ENCODE measurements at places on chromosomes 11 and 22.

DNA sequence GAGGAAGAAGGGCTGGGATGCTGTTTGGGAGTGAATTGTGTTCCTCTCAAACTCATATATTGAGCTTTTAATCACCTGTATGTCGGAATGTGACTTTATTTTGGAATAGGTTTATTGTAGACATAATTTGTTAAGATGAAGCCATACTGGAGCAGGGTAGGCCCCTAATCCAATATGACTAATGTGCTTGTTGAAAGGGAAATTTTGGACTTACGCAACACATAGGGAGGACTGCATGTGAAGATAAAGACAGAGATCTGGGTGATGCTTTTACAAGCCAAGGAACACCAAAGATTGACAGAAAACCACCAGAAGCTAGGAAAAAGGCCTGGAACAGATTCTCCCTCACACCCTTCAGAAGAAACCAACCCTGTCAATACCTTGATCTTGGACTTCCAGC lies 43.2 kb upstream of the OVCH2 start:
- no peak for DNase-seq

DNA sequence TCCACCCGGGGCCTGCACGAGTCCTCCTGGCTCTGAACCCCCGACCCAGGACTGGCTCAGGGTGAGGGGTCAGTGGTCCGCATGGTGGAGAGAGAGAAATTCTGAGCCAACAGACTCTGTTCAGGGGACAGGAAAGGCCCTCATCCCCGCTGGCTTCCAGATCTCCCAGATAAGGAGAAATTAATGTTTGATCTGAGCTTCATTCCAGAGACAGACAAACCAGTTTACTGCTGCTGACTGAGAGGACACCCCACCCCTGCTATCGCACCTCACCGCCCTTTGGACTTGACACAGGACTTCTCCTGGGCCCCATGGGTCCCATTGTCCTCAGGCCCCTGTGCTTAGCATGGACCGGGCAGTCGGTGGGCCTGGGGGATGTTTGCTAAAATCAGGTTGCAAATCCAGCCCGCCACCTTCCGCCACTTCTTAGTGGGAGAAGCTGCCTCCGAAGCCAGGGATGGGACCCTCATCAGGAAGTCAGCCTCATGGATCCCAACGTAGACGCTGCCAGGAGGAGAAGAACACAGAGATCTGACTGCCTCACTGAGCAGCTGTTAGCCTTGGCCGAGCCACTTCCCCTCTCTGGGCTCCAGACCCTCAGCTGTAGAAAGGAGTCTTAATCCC lies 11.2 kb upstream of the UPK3A start:
- DNase-seq = no peak

DNA sequence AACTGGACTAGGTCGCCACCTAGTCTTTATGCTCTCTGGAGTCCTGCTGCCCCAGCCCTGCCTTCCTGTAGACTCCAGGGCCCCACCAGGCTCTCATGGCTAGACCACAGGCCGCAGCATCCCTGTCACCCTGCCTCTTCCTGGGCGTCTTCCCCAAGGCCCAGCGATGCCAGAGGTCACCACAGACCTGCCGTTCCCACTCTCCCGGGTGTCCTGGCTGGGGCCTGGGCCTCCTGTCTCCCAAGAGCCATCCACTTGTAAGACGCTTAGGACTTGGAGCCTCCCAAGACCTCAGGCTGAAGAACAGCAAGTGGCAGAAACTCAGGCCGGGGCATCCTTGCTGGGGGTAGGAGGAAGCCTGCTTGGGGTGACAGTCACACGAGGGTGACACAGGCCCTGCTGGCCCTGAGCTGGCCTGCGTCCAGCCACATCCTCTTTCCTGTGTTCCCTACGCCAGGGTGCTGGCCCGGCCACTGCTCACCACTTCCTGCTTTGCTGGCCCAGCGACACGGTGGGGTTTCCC lies 2.0 kb upstream of the TCIRG1 start:
- DNase-seq = peak; percentile 33

DNA sequence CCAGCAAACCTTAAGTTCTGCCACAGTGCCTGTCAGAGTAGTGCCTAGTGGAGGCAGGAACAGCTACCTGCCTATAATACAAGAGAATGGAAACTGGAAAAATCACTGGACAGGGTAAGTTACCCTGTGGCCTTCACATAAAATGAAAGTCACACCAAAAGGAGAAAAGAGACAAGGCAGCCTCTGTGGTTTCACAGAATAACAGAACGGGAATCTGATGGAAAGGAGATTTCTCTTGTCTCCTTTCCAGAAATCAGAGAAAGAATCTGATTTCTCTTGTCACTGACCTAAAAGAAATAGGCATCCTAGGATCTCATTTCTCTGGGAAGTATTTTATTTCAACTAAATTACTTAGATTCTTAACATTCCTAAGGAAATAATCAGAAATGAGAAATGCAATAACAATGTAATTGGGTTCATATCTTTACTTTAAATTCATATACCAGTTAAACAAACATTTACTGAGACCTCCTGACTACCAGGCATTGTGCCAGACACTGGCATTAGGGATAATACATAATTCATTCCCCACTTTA lies 41.6 kb downstream of the PRCP start:
- no peak for DNase-seq

DNA sequence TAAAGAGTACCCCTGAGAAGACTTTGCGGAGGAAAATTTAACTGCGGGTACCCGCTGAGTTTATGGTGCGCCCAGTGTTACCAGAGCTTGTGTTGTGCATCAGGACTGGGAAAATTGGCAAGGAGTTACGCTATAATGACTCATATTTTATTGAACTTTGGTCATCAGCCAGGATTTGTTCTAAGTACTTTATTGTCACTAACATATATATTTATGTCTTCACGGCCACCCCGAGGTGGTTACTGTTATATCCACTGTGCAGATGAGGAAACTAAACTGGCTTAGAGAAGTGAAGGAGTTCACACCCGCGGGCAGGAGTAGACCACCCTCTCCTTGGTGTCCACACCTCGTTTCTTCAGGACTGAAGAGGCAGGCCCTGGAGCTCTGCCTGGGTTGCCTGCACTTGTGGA lies 667 bp downstream of the ACCS start:
- peak; percentile 3 for DNase-seq

- DNase-seq = no peak
Observed at GRCh38 chr11:48074425-48075181, 94.2 kb downstream of the PTPRJ start.

DNA sequence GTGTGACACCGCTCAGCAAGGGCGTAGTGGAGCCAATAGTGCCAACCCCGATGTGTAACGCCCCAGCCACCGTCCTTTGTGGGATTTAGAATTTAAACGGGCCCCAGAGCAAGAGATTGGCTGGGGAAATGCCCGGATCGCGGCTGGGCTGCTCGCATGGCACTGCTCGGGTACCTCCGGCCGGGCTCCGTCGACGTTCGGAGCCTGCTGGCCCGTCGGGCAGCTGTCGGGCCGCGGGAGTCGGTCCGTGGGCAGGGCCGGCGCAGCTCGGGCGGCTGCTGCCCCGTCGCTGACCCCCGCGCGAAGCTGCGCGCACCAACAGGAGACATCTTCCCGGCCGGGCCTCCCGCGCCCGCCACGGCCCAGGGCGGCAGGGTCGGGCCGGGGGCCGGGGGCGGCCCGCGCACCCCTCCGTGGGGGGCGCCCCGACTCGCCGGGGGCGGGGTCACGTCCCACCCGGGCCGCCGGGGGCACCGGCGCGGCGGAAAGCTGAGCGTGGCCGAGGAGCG lies 1.3 kb upstream of the KDM2A start:
- DNase-seq = peak; percentile 52

DNA sequence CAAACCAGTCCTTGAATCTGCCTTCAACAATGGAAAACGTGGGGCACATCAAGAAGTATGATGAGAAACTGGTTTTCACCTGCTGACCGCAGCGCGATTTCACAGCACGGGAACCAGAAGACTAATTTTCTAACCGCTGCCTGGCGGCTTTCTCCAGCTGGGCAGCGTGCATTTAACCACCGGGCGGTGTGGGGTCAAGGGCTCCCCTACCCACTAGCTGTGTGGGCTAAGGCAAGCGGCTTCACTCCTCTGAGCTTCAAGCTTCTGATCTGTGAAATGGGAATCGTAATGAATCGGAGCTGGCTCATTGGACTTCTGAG lies 4.2 kb downstream of the SHANK2 start:
- DNase-seq = no peak

- no peak for DNase-seq
Observed at GRCh38 chr22:50246242-50247175, 1.7 kb upstream of the TUBGCP6 start.

- DNase-seq = no peak
Observed at GRCh38 chr11:13358596-13359270, 81.1 kb downstream of the BMAL1 start.

DNA sequence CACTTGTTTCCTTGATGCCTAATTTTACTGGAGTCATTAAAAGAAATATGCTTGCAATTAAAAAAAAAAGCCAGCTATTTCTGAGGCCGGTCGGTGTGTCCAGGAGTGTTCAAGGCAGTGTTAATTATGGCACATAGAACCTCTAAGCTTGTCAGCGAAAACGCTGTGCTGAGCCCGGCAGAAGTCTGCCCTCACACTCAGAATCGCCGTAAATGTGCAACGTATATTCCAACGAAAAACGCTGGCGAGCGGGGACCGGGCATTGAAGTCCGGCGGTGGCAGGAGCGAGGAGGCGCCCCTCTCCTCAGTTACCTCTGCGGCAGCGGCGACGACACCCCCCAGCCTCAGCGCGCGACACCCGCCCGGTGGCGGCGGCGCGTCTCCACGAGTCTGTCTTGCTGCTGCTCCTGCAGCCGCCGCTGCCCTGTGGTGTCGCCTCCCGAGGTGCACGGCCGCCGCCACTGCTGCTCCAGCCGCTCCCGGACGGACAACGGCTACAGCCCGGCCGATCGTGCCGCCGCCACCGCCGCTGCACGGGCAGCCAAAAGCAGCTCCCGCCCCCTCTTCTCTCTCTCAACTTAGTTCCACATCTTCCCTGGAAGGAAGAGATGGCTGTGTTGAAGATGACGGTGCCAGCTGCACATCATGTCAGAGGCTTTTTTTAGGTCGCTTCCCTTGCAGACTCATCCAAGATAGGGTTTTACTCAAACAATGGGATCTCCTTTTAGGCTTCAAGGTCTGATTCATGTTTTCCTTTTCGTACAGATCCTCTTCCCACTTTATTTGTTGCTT lies 56.0 kb downstream of the JAM3 start:
- DNase-seq = no peak

GRCh38 chr22:41834005-41834944 lies 1.4 kb downstream of the SREBF2 start:
- no peak for DNase-seq

- no peak for DNase-seq
Observed at GRCh38 chr22:40829131-40829530, 10.0 kb upstream of the SLC25A17 start.

DNA sequence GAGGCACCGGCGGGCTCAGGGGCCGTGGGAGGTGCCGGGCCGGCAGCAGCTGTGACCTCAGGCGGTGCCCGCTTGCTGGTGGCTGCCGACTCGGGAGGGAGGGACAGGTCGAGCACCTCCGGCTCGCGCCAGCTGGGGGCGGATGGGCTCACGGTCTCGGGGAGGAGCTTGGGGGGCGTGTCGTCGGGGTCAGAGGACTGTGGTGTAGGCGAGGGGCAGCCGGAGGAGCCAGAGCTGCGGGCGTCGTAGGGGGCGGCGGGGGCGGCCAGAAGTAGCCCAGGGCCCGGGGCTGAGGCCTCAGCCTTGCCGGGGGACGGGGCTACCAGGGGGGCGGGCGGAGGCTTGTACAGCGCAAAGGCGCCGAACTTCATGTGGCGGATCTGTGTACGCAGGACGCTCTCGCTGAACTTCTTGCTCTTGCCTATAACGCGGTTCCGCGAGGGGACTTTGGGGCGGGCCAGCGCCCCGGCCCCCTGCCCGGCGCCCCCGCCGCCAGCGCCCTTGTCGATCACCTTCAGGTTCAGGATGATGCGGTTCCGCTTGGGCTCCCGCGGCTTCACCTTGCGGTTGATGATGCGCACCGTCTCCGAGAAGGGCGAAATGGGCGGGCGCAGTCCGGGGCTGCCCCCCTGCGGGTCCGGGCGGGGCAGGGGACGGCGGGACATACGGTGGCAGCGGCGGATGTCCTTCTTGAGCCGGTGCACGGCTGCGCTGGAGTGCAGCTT lies 5.5 kb downstream of the CBX6 start:
- DNase-seq = no peak

- DNase-seq = no peak
Observed at GRCh38 chr11:128338811-128339210, 248.5 kb downstream of the ETS1 start.

- DNase-seq = no peak
Observed at GRCh38 chr22:20604776-20605221, 97.4 kb downstream of the MED15 start.

DNA sequence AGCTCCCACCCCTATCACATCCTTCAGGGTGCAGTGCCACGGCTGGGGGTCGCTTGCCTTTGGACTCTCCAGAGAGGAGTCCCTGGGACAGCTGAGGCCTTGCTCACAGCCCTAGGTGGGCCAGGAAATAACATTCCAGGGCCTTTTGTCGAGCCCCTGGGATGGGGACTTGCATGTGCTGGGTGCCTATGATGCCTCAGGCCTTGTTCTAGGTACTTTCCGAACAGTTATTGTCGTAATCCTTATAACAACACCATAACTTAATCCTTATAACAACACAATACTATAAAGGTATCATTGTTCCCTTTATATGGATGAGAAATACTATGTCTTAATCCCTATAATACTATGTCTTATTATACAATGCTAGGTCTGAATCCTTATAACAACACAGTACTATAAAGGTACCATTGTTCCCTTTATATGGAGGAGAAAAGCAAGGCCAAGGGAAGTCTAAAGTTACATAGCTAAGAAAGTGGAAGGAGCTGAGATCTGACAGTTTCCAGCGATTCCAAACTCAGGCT lies 236.5 kb downstream of the ST3GAL4 start:
- no peak for DNase-seq

DNA sequence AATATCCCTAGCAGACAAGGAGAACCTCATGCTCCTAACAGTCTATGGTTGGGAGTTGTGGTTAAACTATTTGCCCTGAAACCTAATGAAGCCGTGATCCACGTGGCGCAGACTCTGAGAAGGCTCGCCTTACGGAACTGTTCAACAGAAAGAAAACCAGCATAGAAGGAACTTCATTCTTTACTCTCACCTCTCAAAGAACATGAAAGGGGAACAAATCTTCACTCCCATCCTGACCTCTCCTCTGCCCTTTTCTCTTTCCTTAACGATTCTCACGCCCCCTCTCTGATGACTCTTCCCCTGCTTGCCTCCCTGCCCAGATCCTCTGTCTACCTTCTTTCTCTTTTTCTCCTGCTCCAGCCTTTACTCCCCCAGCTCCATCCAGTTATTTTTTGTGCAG lies 54.2 kb downstream of the IRAG1 start:
- DNase-seq = no peak

DNA sequence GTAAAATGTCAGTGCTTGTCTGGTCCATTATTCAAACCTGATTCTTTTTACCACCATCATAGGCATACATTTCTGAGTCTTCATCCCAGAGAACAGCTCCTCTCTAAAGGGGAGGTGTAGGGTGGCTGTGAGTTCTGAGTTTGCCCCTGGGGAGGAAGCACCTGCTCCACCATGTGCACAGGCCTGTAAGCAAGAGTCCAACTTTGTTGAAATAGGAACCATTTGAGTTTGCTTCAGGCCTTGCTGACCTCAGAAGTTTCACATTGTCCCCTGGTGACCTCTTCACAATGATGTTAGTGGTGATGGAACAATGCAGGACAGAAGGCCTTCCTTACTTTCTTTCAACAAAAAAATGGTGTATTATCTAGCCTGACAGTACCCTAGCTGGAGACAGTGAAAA lies 54.6 kb upstream of the TOP3B start:
- no peak for DNase-seq

Measured in CD4-positive, alpha-beta T cell treated with Interleukin-6 for 4 hours (primary cell).